ENCODE measurements at places on chromosomes 7 and 10. TPM values are rescaled to one million over a fixed set of nuclear protein-coding genes. Genes with fewer than 3 reads are reported as not detected.

DNA sequence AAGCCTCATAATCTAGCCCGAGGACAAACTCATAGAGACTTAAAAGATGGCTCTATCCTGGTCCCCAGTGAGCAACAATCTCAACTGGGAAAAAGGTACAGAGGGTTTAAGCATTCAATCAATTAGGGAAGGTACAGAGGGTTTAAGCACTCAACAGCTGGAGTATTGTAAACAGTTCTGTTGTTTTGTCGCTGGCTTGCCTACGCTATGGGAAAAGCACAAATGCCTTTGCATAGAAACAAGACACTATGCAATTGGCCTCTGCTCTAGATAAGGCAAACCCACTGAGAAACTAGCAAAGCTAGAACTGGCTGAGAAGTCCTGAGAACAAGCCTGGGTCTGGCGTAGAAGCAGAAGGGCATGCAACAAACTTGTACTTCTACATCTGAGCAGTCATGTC lies 69.3 kb downstream of the GFRA1 start:
- no peak for DNase-seq

- no peak for DNase-seq
Measured at GRCh38 chr10:32190890-32191491, 134.8 kb upstream of the KIF5B start.

GRCh38 chr7:134705716-134706115 lies 59.1 kb downstream of the BPGM start:
- no peak for DNase-seq

Gene IGFBP1
- total RNA-seq, result not detected

DNA sequence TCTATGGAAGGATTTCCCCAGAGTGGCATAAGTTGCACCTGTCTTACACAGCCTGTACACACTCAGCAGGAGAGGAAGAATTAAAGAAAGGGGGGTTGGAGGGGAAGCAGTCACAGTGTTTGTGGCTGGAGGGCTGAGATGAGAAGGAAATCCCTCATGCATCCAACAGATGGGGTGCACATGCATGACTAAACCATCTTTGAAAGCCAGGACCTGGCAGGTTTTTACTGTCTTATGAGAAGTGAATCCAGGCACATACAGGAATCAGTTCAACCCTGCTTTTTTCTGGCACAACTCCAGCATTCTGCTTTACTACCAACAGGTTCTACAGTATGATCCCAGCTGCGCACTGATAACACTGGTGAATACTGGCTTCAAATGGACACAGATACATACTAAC lies 107.7 kb downstream of the CACNA2D1 start:
- DNase-seq, result no peak

DNA sequence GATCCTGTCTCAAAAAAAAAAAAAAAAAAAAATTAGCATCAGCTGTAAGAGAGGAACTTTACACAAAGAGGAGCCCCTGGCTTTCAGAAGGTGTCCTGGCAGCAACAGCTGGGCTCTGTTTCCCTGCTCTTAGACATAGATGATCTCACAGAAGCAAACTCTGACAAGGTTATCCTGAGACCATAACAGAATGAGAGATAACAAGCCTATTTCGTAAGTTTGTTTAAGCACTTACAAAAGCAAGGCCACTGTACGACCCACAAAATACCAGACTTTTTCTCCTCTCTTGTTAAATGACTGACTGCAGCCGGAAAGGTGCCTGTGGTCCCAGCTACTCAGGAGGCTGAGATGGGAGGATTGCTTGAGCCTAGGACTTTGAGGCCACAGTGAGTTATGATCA lies 33.3 kb upstream of the OTUD1 start:
- no peak for DNase-seq

- no peak for DNase-seq
Measured at GRCh38 chr7:35652124-35652523, 42.8 kb downstream of the HERPUD2 start.

Data from transverse colon (tissue), 4 donors.